Hematopoietic multipotent progenitor cell (in vitro differentiated cells): ENCODE measurements at places on chromosomes 12 and 14. TPM values are rescaled to one million over a fixed set of nuclear protein-coding genes. Genes with fewer than 3 reads are reported as not detected.

Gene HOXC4
- total RNA-seq: under 0.01 TPM

Gene BATF
- 24.2 TPM for total RNA-seq

Gene CARMIL3
- 1.3 TPM for total RNA-seq

Gene CLEC1A
- under 0.01 TPM for total RNA-seq

Gene SLC10A1
- not detected for total RNA-seq

Gene APOLD1
- 2.7 TPM for total RNA-seq

Gene FAM186B
- total RNA-seq: 0.27 TPM

Gene NANOG
- not detected for total RNA-seq

Gene FAM90A1
- total RNA-seq: under 0.01 TPM

Gene OASL
- 4.6 TPM for total RNA-seq

Gene TUBA1A
- total RNA-seq: 804 TPM

Gene MSI1
- total RNA-seq: not detected

Gene DEPDC4
- total RNA-seq: 0.27 TPM

Gene VRTN
- total RNA-seq: under 0.01 TPM

Gene ADSS1
- total RNA-seq: 3.8 TPM

Gene HCAR1
- total RNA-seq: 0.27 TPM

Gene RFX4
- not detected for total RNA-seq

Gene IGFBP6
- 2.4 TPM for total RNA-seq

Gene PTPN21
- total RNA-seq: under 0.01 TPM

Gene CIDEB
- 20.2 TPM for total RNA-seq

Gene PCED1B
- 0.54 TPM for total RNA-seq

Gene AMN
- total RNA-seq: 3.0 TPM

Gene ANKS1B
- total RNA-seq: not detected

Gene COA8
- 5.1 TPM for total RNA-seq

Gene SPRYD3
- total RNA-seq: 20.7 TPM

Gene TAS2R42
- not detected for total RNA-seq

Gene PLXNC1
- total RNA-seq: 49.8 TPM

Gene NT5DC3
- total RNA-seq: 2.2 TPM

Gene TSHR
- total RNA-seq: not detected

Gene CCDC197
- not detected for total RNA-seq

Gene LPAR5
- total RNA-seq: 3.8 TPM

Gene LBHD2
- total RNA-seq: not detected

Gene DIO2
- under 0.01 TPM for total RNA-seq

Gene KLRG1
- 27.7 TPM for total RNA-seq

Gene NRL
- total RNA-seq: 5.7 TPM
